ENCODE measurements at places on chromosomes 2 and 18.

DNA sequence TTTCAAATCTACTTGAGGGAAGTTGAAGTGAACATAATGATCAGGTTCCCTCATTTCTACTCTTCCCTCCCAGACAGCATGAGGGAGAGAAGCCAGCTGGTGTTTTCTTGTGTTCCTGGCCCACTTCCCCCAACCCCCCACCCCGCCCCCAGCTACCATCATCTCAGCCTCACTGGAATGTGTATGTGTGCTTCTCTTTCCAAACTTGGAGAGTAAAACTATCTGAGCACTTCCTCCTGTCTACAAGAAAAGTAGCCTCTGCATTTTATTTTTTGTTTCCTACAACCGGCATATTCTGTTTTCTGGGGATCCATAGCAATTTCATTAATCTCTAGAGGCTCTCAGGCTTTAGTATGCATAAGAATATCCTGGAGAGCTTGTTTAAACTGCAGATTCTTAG lies 53.6 kb upstream of the GRHL1 start:
- DNase-seq, result peak; percentile 51

DNA sequence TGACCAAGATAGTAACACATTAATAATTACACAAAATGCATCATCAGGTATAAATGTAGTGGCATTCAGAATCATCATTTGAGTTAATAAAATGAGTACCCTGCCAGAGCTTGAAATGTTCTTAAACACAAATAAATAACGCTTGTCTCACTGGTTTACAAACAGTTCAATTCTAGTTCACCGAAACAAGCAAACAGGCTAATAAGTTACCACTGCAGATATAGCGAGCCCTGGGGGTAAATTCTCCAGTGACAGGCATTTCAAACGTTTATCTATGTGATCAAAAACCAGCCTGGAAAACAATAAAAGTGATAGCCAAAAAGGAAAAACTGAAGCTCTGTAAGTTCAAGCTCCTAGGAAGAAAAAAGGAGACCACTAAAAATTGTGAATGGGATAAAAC lies 152.6 kb downstream of the THADA start:
- DNase-seq, result no peak

DNA sequence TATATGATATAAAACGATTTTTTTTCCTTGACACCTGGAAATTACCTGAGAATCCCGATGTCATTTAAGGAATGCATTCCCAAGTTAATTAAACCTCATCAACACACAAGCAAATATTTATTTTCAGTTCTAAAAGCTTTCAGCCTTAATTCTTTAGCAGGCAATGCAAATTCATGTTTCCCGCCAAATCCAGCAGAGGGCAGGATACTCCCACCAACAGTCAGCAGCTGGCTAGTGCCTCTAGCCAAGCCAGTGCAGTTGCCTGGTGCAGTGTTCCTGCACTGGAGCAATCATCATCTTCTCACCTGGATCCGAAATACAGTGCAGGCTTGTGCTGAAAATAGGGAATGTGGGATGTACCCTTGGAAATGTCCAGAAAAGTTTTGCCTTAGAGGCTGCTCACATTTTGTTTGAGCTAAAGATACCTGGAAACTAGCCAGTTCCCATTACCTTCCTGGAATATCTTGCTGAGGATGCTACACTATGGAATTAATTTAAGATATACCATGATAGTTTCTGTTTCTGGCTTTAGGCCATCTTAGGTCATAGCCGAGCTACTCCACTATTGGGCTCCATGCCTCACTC lies 48.4 kb upstream of the CYTIP start:
- peak; percentile 64 for DNase-seq

- no peak for DNase-seq
These were observed 240.6 kb upstream of the CWC22 start for GRCh38 chr2:180247658-180248057.

- no peak for DNase-seq
These were observed 36.5 kb upstream of the TFCP2L1 start for GRCh38 chr2:121321476-121321875.

DNA sequence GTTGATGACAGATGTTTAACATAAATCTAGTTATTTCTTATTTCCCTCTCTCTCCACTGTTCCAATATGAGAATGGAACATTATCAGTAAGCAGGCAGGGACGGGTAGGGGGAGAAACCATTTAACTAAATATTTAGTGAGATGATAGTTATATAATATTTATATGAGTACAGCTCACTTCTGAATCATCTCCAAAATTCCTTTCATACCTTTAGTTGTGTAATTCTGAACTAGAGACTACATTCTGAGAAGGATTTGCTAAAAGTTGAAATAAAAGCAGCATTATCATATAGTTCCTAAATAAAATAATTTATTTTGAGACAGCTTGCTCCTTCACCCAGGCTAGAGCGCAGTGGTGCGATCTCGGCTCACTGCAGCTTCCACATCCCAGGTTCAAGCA lies 41.4 kb downstream of the B4GALT6 start:
- DNase-seq, result peak; percentile 33

DNA sequence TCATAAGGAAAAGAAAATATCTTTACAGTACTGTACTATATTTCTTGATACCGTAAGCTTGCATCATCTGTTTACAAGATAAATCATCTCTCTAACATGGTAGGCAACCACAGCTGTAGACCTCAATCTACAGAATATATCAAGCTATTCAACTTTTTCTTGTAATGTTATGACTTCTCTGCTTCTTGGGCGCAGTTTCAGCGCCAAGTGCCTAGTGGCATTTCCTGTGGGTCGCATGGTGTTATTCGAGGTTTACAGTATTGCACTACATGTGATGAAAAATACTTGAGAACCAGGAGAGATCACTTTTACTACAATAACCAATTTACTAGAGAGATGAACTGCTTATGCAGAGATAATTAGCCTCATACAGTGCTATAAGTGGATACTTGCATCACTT lies 34.0 kb upstream of the SESTD1 start:
- no peak for DNase-seq

- DNase-seq, result peak; percentile 65
These were observed 111.2 kb downstream of the PLB1 start for GRCh38 chr2:28606986-28607441.

- DNase-seq, result no peak
These were observed 15.1 kb downstream of the MALL start for GRCh38 chr2:110100480-110100879.

GRCh38 chr2:19711470-19712372 lies 190.1 kb downstream of the TTC32 start:
- peak; percentile 98 for DNase-seq

- DNase-seq, result no peak
These were observed 57.2 kb downstream of the TSHZ1 start for GRCh38 chr18:75267643-75268363.

DNA sequence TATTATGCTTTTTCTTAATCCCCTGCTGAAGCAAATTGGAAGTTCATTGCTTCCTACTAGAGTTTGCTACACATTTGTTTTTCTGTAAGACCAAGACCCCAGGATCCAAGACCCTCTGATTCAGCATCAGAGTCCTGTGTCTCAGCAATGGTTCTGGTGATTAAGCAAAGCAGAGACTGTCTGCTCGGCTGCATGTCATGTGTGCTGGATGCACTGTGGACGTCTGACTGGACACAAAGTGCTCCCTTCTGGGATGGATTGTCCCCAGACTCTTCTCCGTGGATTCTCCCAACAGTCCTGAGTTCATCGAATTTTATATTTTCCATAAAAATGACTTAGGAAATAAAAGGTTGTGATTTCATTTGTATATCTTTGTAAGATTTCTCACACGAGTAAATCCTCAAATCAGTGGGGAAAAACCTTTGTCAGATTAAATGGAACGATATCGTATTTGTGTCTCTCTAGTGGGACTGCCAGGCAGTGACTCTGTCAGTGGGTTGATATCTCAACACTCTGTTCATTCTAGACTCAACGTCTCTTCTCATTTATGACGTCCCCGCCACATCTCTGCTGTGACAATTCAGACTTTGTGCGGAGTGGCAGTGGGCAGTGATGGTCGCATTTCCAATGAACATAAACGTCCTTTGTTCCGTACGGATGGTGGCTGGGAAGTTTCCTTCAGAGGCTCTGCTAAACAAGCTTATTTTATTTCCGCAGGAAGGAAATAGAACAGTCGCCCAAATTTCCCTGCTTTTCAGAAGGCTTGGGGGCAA lies 58.6 kb downstream of the NCAPH start:
- DNase-seq, result no peak

- peak; percentile 22 for DNase-seq
These were observed 16.4 kb downstream of the CEP76 start for GRCh38 chr18:12686100-12686499.

DNA sequence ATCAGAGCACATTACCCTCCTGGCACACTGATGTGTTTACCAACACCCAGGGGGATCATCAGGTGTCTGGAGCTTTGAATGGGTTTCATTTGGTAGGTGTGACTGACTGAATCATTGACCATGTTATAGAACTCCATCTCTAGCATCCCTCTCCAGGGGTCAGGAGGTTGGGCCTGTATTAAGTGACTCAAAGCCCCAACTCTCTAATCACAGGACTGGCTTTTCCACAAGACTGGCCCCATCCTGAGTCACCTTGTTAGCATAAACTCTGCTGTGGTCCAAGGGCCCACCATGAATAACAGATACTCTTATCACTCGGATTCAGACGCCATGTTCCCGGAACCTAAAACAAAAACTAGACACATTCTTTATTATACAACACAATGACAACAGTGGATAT lies 125.9 kb upstream of the NDUFV2 start:
- DNase-seq, result no peak

- DNase-seq, result no peak
These were observed 950.1 kb downstream of the CNTNAP5 start for GRCh38 chr2:124975224-124975623.

DNA sequence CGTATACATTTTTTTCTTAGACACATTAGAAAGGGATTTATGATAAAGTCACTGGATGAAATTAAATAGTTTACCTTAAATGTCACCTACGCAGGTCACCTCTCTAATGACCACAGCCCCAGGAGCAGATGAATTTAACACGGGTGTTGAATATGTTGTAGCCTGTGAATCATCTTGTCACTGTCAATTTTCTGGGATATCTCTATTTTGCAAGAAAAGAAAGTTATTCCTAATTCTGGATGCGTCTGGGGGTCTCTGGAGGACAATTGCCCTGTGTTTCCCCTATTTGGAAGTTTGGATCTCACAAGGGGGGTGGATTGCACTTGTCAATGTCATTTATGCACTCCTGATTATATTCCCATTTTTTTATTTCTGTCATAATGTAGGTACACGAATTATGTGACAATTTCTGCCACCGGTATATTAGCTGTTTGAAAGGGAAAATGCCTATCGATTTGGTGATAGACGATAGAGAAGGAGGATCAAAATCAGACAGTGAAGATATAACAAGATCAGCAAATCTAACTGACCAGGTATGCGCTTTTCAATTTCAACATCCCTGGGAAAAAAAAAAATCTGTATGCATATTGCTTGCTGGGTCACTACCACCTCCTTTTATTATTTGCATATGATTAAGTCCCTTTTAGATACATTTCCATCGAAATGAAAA lies 7.7 kb downstream of the MEIS1 start:
- no peak for DNase-seq

DNA sequence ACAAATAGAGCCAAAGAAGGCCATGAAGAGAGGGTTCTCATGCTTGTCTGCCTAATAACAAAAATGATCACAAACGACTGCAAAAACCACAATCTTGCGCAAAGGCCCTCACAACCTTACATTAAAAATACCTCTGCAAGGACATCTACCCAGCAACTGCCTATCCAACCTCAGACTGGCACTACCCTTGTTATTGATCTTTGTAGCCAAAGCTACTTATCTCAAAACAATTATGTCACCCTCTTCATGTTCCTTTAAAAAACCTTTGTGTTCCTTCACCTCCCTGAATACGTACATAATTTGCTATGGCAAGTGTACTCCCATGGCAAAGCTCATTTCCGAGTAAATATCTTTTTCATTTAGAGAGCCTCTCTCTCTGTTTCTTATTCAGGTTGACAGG lies 44.1 kb downstream of the TMEM163 start:
- DNase-seq, result no peak
